ENCODE measurements at places on chromosomes 11 and 22.

GRCh38 chr11:45102361-45102809, 44.1 kb upstream of the PRDM11 start:
- DNase-seq, result no peak

DNA sequence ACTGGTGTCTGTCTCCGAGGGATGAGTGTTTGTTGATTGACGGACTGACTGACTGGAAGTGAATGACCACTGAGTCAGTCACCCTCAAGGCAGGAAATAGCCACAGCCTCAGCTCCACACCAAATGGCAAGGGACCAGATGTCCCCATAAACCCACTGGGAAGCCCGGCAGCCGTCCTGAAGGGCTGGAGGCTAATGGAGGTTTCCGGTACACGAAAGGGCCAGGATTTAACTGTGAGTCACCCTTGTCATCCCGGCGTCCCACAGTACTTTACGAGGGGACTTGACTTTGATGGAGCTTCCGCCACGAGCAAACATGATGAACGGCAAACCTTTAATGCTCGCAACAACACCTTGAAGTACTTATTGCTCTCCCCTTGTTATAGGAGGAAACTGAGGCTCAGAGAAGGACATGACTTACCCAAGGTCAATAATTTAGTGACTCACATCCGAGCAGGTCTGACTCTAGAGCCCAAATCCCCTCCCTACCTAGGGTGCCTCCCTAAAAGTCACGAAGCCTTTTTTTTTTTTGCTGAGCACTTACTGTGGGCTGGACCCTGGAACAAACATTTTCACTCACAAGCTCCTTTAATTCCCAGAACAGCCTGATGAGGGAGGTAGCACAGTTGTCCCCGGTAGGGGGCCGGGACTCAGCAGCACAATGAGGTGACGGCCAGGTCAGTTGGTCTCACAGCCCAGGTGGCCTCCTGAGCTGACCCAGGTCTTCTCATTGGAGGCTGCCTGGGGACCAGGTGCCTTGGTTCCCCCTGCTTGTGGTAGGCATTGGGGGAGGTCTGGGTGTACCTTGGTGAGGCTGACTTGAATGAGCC, 25.2 kb upstream of the GCAT start:
- no peak for DNase-seq

GRCh38 chr22:42111798-42112197, 18.8 kb downstream of the CYP2D6 start:
- no peak for DNase-seq

- DNase-seq, result no peak
These were observed 415.7 kb downstream of the SOX6 start for GRCh38 chr11:15940462-15941205.

DNA sequence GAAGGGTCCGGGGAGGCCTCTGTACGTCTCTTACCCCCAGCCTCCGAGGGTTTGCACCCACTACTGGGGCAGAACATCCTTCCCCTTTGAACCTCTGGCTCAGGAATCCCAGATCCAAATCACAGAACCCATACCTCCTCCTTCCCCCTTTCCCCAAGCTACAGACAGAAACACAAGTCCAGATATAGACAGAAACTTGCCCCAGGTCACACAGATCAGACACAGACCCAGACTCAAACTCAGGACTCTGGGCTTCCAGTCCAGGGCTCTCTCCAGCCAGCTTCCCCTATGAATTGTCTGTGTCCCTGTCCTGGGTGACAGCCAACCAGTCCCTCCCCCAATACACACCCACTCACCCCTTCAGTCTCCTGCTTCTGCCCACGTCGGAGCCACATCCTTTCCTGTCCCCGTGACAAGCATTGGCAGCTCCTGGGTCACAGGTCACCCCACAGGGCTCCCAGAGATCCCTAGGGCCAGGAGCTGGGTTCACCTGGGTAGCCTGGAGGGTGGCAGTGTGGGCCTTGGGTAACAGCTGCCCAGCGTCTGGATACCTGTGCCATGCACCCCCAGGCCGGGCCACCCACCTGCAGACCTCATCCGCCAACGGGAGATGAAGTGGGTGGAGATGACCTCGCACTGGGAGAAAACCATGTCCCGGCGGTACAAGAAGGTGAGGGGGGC, 772 bp downstream of the TBC1D10C start:
- no peak for DNase-seq

DNA sequence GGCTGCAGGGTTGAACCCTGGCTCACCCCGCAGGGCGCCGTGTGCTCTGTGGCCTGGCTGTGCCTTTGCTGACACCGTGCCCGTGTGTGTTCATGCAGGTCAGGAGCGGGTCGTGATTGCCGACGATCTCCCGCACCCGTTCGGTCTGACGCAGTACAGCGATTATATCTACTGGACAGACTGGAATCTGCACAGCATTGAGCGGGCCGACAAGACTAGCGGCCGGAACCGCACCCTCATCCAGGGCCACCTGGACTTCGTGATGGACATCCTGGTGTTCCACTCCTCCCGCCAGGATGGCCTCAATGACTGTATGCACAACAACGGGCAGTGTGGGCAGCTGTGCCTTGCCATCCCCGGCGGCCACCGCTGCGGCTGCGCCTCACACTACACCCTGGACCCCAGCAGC, 47.0 kb upstream of the PPP6R3 start:
- no peak for DNase-seq

DNA sequence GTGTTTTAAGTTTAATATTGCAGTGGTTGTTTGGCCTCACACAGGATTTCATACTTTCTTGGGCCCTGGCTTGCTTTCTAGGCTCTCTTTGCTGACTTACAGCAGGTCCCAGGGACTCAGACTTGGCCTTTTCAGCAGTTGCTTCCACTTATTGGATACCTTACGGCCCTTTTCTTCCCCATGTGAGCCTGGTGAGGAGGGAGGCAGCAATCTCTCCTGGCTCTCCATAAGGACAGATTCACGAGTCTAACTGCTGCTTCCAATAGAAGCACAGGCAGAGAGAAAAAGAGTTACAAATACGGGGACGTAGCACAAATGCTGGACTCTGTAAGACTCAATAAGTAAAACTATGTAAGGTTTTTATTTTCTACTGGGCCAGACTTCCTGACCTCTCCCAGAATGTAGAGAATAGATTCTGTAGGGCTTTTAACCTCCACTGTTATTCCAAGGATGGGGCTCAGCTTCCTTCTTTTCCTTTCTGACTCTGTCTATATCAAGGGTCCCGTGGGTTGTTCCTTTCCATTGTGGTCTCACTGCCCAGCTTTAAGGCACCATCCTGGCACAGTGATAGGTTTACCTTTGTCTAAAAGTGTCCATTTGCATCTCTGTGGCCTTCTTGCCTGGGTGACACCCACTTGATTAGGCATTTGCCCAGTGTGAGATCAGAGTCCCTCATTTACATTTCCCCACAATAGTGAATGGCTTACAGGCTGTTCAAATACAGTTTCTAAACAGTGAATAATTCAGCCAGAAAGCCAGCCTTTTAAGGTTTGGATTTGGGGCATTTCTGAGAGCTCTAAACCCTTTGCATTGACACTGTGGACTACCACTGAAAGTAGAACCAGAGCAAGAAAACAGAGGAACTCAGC, 92.8 kb downstream of the RASSF10 start:
- DNase-seq, result no peak

All from bone marrow (tissue), 2 donors.